ENCODE measurements at places on chromosomes 2 and 18. TPM values are rescaled to one million over a fixed set of nuclear protein-coding genes. Genes with fewer than 3 reads are reported as not detected.
A peak's percentile ranks its signal among the peaks of the same experiment; 100 is the strongest.

GRCh38 chr2:101958061-101958460 lies 33.7 kb upstream of the IL1R2 start:
- peak; percentile 45 for DNase-seq

GRCh38 chr2:188726626-188727247 lies 247.4 kb upstream of the COL3A1 start:
- DNase-seq: no peak

ALK gene
- total RNA-seq: not detected

PID1 gene
- total RNA-seq: 2.1 TPM

CYBRD1 gene
- 49.7 TPM for total RNA-seq

MC5R gene
- not detected for total RNA-seq

KLF7 gene
- 13.1 TPM for total RNA-seq

EML6 gene
- total RNA-seq: not detected

ABCG5 gene
- not detected for total RNA-seq

Measured in SJSA1 (cell line).